CD4-positive, alpha-beta T cell treated with Interleukin-6 at 100 ng/mL for 8 hours (primary cell): ENCODE measurements at places on chromosomes 4 and X.

- peak; percentile 44 for DNase-seq
These were observed 178.0 kb downstream of the PPP3CA start for GRCh38 chr4:101169044-101170014.

DNA sequence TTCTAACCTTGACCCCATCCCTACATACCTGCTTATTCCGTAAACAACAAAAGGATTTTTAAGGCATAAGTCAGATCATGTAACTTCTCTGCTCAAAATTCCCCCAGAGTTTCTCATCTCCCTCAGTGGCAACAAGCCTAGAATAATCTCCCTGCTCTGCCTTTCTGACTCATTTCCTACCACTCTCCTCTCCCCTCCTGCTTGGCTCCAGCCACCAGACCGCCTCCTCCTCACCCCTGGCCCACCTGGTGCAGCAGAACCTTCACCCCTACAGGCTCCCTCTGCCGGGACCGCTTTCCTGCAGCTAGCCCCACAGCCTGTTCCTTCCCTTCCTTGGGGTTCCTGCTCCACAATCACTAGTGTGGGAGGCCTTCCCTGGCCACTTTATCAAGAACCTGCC lies 32.1 kb downstream of the TSPAN5 start:
- DNase-seq, result no peak

DNA sequence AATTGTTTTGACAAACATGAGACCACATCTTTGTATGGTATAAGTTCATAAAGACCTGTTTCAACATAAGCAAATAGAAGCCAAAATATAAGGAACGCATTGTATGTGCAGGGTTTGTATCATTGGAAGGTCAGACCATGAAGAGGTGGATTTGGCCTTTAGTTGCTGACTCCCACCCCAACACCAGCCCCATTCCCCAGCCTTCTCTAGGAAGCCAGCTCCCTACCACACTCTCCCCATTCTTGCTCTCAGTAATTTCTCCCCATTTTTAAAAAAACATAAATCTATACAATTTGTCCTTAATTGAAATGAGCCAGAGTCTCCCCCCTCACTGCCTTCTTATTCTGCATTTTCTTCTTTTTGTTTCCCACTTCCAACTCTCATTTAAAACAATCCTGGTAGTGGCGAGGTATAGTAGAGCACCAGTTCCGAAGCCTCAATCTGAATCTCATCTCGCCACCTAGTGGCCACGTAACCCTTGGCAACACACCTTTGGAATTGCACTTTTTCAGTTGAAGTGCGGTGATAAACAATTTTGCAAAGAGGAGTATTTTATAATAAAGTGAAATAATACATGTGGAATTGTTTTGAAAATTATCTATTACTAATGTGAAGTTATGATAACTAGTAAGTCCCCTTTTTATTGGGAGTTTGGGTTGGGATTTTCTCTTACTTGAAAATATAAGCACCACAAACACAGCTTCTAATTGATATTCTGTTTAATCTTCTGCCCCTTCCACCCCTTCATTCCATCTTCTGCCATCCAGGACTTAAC lies 126.6 kb downstream of the ASB9 start:
- peak; percentile 44 for DNase-seq

DNA sequence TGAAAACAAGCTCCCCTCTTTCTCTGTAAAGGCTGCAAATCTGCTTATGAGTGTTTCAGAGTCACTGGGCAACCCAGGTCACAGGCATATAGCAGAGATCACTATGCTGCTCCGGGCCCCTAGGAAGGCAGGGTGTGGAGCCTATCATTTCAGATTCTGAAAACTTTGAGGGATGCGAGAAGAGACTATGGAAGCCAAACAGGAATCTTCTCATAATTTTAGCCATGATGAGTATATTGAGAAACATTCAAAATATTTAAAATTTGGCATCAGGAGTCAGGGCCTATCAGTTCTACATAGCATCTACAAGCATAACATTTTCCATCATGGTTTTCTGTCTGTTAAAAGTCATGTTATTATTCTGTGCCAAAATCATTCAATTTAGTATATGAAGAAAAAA lies 61.7 kb upstream of the ATXN3L start:
- DNase-seq, result no peak
